Small intestine (tissue), 16 donors: ENCODE measurements at places on chromosomes 2 and 18. TPM values are rescaled to one million over a fixed set of nuclear protein-coding genes. Genes with fewer than 3 reads are reported as not detected.

The SLC35F5 gene
- 86.0 TPM for polyA plus RNA-seq

The PID1 gene
- 26.0 TPM for polyA plus RNA-seq

The CFC1B gene
- not detected for polyA plus RNA-seq

The LYPD1 gene
- not detected for polyA plus RNA-seq

The CYTIP gene
- polyA plus RNA-seq, result 15.7 TPM

DNA sequence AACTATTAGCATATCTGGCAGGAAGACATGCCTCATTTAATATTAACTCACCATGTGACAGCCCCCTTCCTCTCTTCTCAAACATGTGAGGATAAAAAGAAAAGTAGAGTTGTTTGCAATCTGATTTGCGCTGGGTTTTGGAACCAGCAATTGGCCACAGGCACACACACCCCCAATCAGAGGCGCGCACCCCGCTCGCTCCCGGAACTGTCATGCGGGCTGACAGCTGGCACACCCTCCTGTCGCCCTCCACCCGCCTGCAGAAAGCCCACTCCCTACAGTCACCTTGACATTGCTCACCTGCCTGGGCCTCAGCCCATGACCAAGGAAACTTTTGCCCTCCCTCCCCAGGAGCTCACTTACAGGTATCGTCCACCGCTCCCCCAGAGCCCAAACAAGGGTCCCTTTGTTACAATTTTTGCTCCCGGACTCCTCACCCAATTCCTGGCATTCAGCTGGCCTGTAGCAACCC is 1.1 kb downstream of the COBLL1 start:
- H3K4me3 ChIP-seq, result peak overlapping the region; percentile 73
- DNase-seq, result peak; percentile 81
- peak overlapping the region; percentile 99 for H3K27ac ChIP-seq
- peaks cover 3% of the 10 kb centered on the region for H3K36me3 ChIP-seq
- H3K4me1 ChIP-seq, result peaks cover 14% of the 10 kb centered on the region
- no peaks in the 10 kb centered on the region for H3K27me3 ChIP-seq

DNA sequence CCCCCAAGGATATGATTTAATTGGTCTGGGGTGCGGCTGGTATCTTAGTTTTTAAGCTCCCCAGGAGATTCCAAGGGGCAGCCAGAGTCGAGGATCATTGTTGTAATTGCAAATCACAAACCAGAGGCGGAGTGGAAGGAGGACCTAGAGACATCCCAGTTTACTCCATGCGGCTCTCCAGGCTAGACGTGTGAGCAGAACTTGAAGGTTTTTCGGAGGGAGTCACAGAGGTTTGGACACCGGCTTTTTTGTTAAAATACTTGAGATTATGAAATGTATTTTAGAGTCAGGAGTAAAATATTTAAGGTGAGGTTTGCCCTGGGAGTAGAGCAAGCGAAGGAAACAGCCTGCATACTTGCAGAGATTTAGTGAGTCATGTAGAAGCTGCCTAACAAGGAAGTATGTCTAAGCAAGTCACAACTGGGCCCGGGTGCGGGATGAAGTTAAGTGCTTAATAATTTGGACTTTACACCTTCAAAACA is 39.5 kb downstream of the TGOLN2 start:
- H3K4me1 ChIP-seq, result peaks cover 9% of the 10 kb centered on the region
- H3K27ac ChIP-seq, result peak overlapping the region; percentile 68
- peak; percentile 92 for DNase-seq
- no peaks in the 10 kb centered on the region for H3K27me3 ChIP-seq
- H3K4me3 ChIP-seq, result no peak overlapping the region

DNA sequence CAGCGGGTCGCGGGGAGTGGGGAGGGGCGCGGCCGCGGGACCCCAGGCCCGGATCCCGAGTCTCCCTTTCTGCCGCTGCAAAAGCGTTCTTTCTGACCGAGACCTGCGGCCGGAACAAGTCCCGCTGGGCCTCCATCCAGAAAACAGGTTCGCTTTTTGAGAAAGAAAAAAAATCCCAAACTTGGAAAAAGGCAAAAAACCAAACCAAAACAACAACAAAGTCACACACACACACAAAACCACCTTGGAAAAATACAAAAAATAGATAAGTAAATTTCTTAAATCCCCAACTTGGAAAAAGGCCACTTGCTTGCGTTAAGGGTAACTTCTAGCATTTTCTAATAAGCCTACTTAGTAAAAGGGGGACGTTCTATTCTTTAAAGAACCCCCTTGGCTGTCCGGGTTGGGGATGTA is 250 bp upstream of the CHST10 start:
- H3K27ac ChIP-seq, result no peak overlapping the region
- H3K4me3 ChIP-seq, result peak overlapping the region; percentile 49
- H3K27me3 ChIP-seq, result no peaks in the 10 kb centered on the region
- H3K4me1 ChIP-seq, result no peaks in the 10 kb centered on the region
- no peak for DNase-seq

GRCh38 chr2:158217593-158217992 is 115.9 kb downstream of the UPP2 start:
- no peaks in the 10 kb centered on the region for H3K4me1 ChIP-seq
- H3K36me3 ChIP-seq, result no peaks in the 10 kb centered on the region
- H3K4me3 ChIP-seq, result no peak overlapping the region

GRCh38 chr18:51110073-51110797 is 80.2 kb downstream of the SMAD4 start:
- no peaks in the 10 kb centered on the region for H3K27me3 ChIP-seq
- no peak overlapping the region for H3K4me3 ChIP-seq
- H3K4me1 ChIP-seq, result peaks cover 5% of the 10 kb centered on the region
- H3K27ac ChIP-seq, result no peak overlapping the region
- DNase-seq, result peak; percentile 64
